ENCODE measurements at places on chromosomes 5 and 9. TPM values are rescaled to one million over a fixed set of nuclear protein-coding genes. Genes with fewer than 3 reads are reported as not detected.

Gene MVB12B
- 2.5 TPM for polyA plus RNA-seq

- no peak overlapping the region for H3K4me3 ChIP-seq
- peaks cover 34% of the 10 kb centered on the region for H3K4me1 ChIP-seq
- no peak overlapping the region for H3K27ac ChIP-seq
These were observed 2.9 kb downstream of the P4HA2 start for GRCh38 chr5:132224716-132225115.

Gene CNTFR
- not detected for polyA plus RNA-seq

- no peak for DNase-seq
- H3K36me3 ChIP-seq, result no peaks in the 10 kb centered on the region
- H3K4me3 ChIP-seq, result no peak overlapping the region
- H3K4me1 ChIP-seq, result no peaks in the 10 kb centered on the region
These were observed 1568.5 kb upstream of the NUDT12 start for GRCh38 chr5:105131045-105131444.

- no peak for DNase-seq
- H3K27ac ChIP-seq, result no peak overlapping the region
- no peaks in the 10 kb centered on the region for H3K36me3 ChIP-seq
- no peak overlapping the region for H3K4me3 ChIP-seq
- H3K4me1 ChIP-seq, result no peaks in the 10 kb centered on the region
These were observed 44.1 kb downstream of the SPARC start for GRCh38 chr5:151642472-151643140.

- H3K27me3 ChIP-seq, result no peaks in the 10 kb centered on the region
- peak overlapping the region; percentile 98 for H3K27ac ChIP-seq
- peak; percentile 91 for DNase-seq
- H3K4me3 ChIP-seq, result peak overlapping the region; percentile 31
These were observed 17.5 kb downstream of the IRF1 start for GRCh38 chr5:132473019-132473531.

DNA sequence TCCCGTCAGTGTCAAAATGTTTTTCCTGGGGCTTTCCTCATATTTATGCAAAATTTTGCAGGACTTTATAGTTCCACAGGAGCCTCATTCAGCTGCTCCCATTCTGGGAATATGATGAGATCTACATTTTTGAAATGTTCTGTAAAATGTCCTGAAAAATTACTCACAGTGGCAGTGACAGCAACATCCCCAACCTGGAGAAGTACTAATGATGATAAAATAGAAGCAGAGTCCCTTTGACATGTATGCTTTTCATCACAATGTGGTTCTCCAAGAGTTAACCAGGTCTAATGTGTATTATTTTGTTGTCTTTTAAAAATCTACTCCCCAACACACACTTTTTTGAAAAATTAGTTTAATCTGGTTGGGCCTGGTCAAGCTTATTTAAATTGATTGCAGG is 36.1 kb downstream of the RORB start:
- no peak overlapping the region for H3K27ac ChIP-seq
- H3K36me3 ChIP-seq, result no peaks in the 10 kb centered on the region
- no peaks in the 10 kb centered on the region for H3K4me1 ChIP-seq
- H3K4me3 ChIP-seq, result no peak overlapping the region
- no peak for DNase-seq

Gene DMRTA1
- polyA plus RNA-seq, result not detected

DNA sequence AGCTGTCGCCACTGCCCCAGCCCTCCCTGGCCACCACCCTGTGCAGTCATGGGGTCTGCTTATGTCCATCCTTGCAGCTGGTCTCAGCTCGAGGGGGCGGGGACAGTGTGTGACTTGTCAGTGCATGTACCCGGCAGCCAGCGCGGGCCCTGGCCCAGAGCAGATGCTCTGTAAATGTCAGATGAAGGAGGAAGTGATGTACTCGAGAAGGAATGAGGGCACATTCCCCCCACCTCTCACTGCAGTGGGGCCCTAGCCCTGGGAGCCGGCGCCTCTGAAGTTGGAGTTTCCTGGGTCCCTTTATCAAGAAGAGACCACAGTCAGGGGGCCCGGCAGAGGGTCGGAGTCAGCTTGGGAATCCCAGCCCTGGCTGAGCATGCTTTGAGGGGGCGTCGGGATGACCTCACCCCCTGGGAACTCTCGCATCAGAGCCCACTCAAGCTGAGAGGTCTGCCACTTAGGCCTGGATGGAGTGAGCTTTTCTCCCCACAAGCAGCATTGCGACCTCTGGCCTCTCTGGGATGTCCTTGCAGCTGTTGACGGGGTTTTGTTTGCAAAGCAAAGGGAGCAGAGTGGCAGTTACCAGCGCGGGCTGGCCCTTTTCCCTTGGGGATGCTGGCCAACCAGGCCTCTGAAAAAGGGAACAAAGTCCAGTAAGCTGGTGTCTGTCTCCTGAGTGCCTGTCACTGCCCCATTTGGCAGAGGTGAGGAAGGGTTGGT is 19.0 kb downstream of the NEURL1B start:
- H3K4me1 ChIP-seq, result peaks cover 14% of the 10 kb centered on the region
- peaks cover 4% of the 10 kb centered on the region for H3K36me3 ChIP-seq
- H3K27me3 ChIP-seq, result no peaks in the 10 kb centered on the region

GRCh38 chr9:38195737-38196161 is 126.7 kb upstream of the SHB start:
- DNase-seq, result no peak
- peaks cover 3% of the 10 kb centered on the region for H3K4me1 ChIP-seq
- peaks cover 28% of the 10 kb centered on the region for H3K27me3 ChIP-seq
- H3K36me3 ChIP-seq, result no peaks in the 10 kb centered on the region
- H3K4me3 ChIP-seq, result no peak overlapping the region

GRCh38 chr5:115930630-115931337 is 31.5 kb upstream of the LVRN start:
- H3K36me3 ChIP-seq, result no peaks in the 10 kb centered on the region
- DNase-seq, result no peak
- H3K4me1 ChIP-seq, result no peaks in the 10 kb centered on the region
- H3K27ac ChIP-seq, result no peak overlapping the region

- no peaks in the 10 kb centered on the region for H3K27me3 ChIP-seq
- H3K36me3 ChIP-seq, result no peaks in the 10 kb centered on the region
- DNase-seq, result no peak
- H3K4me1 ChIP-seq, result no peaks in the 10 kb centered on the region
- no peak overlapping the region for H3K27ac ChIP-seq
These were observed 359.8 kb upstream of the FAM174A start for GRCh38 chr5:100175346-100175745.

- no peak for DNase-seq
- no peaks in the 10 kb centered on the region for H3K36me3 ChIP-seq
- no peak overlapping the region for H3K4me3 ChIP-seq
- no peak overlapping the region for H3K27ac ChIP-seq
- H3K4me1 ChIP-seq, result no peaks in the 10 kb centered on the region
These were observed 81.3 kb downstream of the TNC start for GRCh38 chr9:115036691-115037090.

DNA sequence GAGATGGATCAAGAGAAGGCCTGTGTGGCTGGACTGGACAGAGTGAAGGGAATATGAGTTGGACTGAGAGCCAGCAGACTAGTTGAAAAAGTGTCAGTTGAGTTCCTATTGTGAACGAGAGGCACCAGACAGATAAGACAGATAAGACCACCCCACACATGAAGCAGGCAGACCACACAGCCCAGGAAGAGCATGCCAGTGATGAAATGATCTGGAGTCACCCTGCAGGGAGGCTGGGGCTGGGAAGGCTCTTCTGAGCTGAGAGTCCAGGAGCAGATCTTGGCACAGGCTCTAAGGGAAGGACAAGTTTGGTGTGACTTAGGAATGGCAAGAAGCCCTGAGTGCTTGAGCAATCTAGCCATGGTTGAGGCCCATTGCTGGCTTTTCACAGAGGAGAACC is 10.6 kb upstream of the SLC25A48 start:
- DNase-seq, result no peak
- no peaks in the 10 kb centered on the region for H3K36me3 ChIP-seq
- H3K27ac ChIP-seq, result no peak overlapping the region

- DNase-seq, result no peak
- H3K36me3 ChIP-seq, result no peaks in the 10 kb centered on the region
- no peak overlapping the region for H3K4me3 ChIP-seq
- H3K27me3 ChIP-seq, result no peaks in the 10 kb centered on the region
- no peak overlapping the region for H3K27ac ChIP-seq
These were observed 140.7 kb upstream of the GPR151 start for GRCh38 chr5:146656703-146657102.

Gene SPINK5
- not detected for polyA plus RNA-seq

DNA sequence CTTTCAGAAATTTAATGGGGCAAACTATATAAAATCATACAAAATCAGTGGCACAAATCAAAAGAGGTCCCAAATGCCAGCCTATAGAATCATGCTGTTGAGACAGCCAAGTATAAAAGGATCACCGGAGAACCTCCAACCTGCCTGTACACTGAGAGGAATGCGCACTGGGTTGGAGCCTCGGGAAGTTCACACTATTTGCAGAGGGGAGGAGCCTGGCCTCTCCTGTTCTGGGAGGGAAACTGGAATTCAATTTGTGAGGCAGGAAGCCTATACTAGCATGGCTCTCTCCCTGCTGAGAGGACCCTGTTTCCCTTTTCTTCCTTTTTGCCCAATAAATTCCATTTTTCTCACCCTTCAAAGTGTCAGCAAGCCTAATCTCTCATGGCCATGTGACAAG is 406.0 kb downstream of the HINT1 start:
- H3K36me3 ChIP-seq, result no peaks in the 10 kb centered on the region
- no peaks in the 10 kb centered on the region for H3K27me3 ChIP-seq
- DNase-seq, result no peak
- H3K27ac ChIP-seq, result no peak overlapping the region
- H3K4me1 ChIP-seq, result no peaks in the 10 kb centered on the region

Gene SLC25A2
- polyA plus RNA-seq, result not detected

DNA sequence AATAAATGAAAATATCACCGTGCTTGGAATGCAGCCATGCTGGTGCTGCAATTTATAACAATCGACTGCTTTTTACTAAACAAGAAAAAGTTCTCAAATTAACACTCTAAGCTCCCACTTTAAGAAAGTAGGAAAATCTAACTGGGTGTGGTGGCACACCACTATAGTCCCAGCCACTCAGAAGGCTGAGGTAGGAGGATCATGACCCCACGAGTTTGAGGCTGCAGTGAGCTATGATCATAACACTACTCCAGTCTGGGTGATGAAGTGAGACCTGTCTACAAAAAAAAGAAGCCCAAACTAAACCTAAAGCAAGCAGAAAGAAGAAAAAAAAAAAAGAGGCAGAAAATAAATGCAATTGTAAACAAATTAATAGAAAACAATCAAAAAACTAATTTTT is 10.5 kb downstream of the CCNG1 start:
- no peaks in the 10 kb centered on the region for H3K27me3 ChIP-seq
- H3K36me3 ChIP-seq, result peaks cover 5% of the 10 kb centered on the region
- no peaks in the 10 kb centered on the region for H3K4me1 ChIP-seq
- H3K4me3 ChIP-seq, result no peak overlapping the region
- no peak overlapping the region for H3K27ac ChIP-seq

DNA sequence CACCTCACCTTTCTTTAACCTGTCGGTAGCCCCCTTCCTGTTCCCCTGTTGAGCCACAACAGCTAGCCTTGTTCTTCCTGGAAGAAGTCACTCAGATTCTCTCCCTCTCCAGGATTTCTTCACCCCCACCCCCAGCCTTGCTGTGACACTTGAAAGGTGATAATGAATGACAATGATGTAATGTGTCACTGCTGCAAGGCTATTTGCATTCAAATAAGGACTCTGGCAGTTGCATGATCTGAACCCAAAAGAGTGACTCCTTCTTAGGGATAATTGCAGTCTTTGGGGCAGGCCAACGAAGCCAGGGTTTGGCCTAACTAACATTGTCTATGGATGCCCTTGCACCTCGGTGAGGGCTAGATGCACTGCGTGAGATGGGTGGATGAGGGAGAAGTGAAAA is 154.4 kb upstream of the CLINT1 start:
- no peaks in the 10 kb centered on the region for H3K36me3 ChIP-seq
- no peak for DNase-seq
- no peaks in the 10 kb centered on the region for H3K27me3 ChIP-seq
- no peak overlapping the region for H3K27ac ChIP-seq

Gene SPATA31C1
- not detected for polyA plus RNA-seq

DNA sequence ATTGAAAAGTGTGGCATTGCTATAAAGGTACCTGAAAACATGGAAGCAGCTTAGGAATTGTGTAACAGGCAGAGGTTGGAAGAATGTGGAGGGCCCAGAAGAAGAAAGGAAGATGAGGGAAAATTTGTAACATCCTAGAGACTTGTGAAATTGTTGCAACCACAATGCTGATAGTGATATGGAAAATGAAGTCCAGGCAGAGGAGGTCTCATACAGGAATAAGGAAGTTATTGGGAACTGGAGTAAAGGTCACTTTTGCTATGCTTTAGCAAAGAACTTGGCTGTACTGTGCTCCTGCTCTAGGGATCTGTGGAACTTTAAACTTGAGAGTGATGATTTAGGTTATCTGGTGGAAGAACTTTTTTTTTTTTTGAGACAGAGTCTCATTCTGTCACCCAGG is 43.5 kb downstream of the PTPDC1 start:
- DNase-seq, result no peak
- no peaks in the 10 kb centered on the region for H3K4me1 ChIP-seq
- no peaks in the 10 kb centered on the region for H3K27me3 ChIP-seq
- no peak overlapping the region for H3K4me3 ChIP-seq

Gene FGFR4
- polyA plus RNA-seq, result 0.39 TPM

- no peaks in the 10 kb centered on the region for H3K36me3 ChIP-seq
- H3K27ac ChIP-seq, result no peak overlapping the region
These were observed 32.7 kb upstream of the ARAP3 start for GRCh38 chr5:141714542-141715310.

Gene GALNT10
- polyA plus RNA-seq, result 13.6 TPM

- H3K4me1 ChIP-seq, result no peaks in the 10 kb centered on the region
- H3K27me3 ChIP-seq, result peaks cover 17% of the 10 kb centered on the region
These were observed 1.4 kb downstream of the PROP1 start for GRCh38 chr5:177994561-177995190.

DNA sequence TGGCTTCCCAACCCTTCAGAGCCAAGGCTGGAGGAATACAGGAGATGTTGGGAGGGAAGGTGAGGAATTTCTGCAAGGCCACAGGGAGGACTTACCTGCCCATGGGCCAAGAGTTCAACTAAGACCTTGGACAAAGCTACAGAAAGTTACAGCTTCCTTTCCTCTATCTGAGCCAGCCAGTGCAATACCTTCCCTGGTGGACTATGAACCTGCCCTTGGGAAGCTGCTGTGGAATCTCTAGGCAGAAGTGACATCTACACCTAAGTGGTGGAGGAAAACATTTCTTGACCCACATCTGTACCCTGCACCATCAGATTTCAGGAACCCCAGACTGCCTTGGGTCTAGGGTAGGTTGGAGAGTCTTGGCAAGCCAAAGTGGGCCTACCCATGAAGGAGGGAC is 6.7 kb upstream of the SKP1 start:
- H3K4me1 ChIP-seq, result peaks cover 7% of the 10 kb centered on the region
- DNase-seq, result no peak
- no peak overlapping the region for H3K4me3 ChIP-seq

- DNase-seq, result no peak
- no peaks in the 10 kb centered on the region for H3K36me3 ChIP-seq
- H3K4me1 ChIP-seq, result no peaks in the 10 kb centered on the region
- H3K4me3 ChIP-seq, result no peak overlapping the region
These were observed 39.7 kb upstream of the SLC25A51 start for GRCh38 chr9:37943345-37944265.

GRCh38 chr5:142391058-142391845 is 66.4 kb upstream of the SPRY4 start:
- peaks cover 63% of the 10 kb centered on the region for H3K27me3 ChIP-seq
- peaks cover 21% of the 10 kb centered on the region for H3K4me1 ChIP-seq
- no peak overlapping the region for H3K27ac ChIP-seq
- peaks cover 11% of the 10 kb centered on the region for H3K36me3 ChIP-seq
- no peak overlapping the region for H3K4me3 ChIP-seq
- no peak for DNase-seq

Data from naive B cell (primary cell).